ENCODE measurements at places on chromosomes 3 and 15.

GRCh38 chr15:70712271-70712670 lies 51.1 kb downstream of the UACA start:
- no peak for DNase-seq

DNA sequence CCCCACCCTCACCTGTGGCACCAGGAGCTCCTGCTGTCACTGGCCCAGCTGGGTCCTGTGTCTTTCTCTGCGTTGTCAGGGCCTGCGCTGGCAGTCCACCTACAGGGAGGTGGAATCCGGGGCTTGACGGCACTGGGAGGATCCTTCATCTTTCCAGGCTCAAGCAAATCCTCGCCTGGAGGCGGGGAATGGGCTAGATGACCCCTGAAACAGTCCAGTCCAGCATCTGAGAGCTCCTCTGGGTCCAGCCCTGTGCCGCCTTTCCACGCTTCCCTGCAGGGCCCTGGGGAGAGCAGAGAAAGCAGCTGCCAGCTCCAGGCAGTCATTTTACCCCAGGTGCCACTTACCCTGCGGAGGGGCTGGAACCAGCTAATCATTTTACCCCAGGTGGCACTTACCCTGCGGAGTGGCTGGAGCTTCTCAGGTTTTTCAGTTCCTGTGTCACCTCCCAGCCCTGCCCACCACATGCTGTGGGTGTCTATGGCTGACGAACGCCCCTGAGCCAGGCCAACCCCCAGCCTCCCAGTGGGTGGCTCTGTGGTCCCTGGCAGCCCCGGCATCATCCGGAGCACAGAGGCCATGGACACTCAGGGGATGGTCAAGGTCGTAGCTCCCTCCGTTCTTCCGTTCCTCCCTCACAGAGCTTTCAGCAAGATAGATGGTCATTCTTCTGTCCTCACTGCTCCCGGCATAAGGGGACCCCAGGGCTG lies 17.9 kb upstream of the ADIPOQ start:
- no peak for DNase-seq

- no peak for DNase-seq
Observed at GRCh38 chr3:156175570-156175969, 55.2 kb downstream of the KCNAB1 start.

GRCh38 chr3:57017459-57017845 lies 43.0 kb upstream of the SPATA12 start:
- peak; percentile 69 for DNase-seq

DNA sequence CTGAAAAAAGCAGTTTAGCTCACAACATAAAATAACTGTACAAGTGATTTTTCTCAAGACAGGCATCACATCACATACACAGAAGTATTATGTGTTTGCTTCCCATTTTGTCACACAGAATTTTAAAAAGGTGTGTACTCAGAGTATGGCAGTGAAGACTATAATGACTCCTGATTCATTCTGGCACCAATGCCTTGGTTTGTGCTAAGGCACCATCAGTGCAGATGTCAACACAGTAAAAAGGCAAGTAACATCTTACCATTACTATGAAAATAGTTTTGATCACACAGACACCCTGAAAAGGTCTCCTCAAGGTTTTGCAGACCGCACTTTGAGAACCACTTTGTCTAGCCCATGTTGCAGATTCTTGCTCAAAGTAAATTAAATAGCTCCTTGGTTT lies 191.6 kb downstream of the KLHL25 start:
- no peak for DNase-seq

DNA sequence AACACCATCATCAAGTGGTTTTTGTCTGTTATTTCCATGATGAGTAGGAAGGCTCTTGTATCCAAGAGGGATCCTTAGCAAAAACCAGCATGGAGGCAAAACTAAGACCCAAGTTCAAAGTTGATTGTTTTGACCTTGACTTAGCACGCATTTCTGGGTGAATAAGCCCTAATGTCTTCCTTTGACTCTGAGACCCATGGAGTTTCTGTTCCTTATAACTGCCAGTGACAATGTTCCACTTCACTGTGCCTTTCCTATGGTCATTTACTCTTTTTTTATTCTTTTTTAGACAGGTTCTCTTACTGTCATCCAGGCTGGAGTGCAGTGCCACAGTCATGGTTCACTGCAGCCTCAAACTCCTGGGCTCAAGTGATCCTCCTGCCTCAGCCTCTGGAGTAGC lies 118.2 kb upstream of the MRPL3 start:
- no peak for DNase-seq

GRCh38 chr15:90376789-90377188 lies 11.3 kb upstream of the IQGAP1 start:
- DNase-seq = no peak

DNA sequence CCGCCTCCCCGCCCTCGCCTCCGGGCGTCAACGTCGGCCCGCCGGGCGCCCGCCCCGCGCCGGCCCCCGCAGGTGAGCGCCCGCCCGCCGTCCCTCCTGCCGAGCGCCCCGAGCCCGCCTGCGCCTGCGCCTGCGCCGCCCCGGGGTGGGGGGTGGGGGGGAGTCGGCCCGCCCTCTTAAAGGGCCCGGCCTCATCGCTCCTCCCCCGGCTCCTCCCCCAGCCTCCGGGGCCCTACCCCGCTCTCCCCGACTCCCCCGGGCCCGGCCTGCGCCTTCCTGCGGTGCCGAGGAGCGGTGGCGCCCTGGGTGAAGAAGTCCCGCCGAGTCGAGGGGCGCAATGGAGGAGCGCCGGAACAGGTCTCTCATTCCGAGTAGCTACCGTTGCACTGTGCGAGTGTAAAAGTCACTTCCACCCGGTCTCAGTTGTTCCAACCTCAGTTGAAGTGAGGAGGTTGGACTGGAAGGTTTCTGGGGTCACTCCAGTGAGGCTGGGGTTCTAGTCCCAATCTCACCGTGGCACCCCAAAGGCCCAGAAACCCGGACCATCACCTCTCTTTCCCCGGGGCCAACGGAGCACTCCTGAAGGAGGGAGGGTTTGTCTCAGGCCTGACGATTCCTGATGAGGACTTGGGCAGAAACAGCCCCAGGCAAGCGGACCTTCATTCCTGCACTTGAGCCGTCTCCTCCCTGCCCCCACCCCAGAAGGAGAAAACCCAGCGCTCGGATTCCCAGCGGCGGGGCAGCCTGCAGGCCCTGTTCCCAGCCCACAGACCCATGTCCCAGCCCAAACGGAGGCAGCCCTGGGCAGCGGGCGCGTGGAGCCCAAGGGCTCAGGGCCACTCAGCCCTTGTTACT lies 1.5 kb upstream of the TNK2 start:
- peak; percentile 91 for DNase-seq

DNA sequence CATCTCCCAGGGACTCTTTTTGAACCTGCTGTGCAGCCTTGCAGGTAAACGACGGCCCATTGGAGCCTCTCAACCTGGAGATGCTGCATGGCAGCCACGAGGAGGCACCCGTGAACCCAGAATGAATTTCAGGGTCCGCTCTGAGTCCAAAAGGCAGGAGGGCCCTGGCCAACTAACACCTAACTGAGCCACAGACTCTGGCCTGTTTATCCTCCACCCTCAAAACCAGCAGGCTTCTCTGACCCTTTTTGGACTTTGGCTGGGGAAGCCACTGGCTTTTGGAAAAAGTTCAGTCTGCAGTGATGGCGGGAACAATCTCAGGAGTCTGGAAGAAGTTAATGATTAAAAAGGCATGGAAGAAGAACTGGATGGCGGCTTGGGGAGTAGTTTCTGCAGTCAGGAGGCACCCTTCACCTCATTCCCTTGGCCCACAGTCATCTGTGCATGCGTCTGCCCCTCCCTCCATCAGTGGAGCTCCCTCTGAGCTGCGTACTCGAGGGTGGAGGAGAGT lies 4.1 kb downstream of the PXYLP1 start:
- no peak for DNase-seq

- DNase-seq = no peak
Observed at GRCh38 chr3:174440253-174440701, 418.9 kb upstream of the NAALADL2 start.

DNA sequence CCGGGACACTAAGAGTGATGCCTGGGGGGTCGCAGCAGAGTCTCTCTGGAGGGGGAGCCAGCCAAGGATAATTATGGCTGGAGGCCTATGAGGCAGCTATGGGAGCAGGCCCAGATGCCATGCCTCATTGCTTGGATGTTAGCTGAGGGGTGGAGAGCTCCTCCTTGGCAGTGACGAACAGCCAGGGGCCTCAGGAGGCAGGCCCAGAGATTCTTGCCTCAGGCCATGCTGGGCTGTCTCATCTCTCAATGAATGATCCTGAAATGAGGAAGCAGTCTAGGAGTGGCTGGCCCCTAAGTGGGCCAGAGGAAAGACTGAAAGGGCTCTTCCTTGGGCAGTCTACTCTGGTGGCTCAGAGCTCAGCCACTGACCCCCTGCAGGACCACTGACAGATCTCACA lies 21.3 kb downstream of the KIF9 start:
- DNase-seq = no peak

- DNase-seq = no peak
Observed at GRCh38 chr15:57388464-57388863, 12.2 kb downstream of the CGNL1 start.

- no peak for DNase-seq
Observed at GRCh38 chr15:57018151-57018550, 99.7 kb downstream of the TCF12 start.

GRCh38 chr15:48423896-48424475 lies 92.8 kb downstream of the DUT start:
- no peak for DNase-seq

DNA sequence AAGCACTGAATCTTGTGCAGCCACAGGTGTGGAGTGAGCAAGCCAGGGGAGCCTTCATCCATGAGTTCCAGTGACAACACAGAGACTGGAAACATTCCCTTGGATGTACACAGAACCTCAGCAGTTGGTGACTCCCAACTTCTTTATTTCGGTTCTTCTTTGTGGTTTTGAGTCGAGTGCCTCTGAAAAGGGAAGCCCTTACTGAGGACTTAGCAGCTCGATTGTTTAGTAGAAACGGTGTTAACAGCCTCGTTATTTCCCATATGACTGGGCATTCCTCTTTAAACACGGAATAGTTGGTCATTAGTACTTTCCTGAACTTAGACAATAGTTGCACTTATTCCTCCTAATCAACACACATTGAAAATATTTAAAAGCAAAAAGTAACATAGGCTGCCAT lies 7.7 kb downstream of the SLCO3A1 start:
- DNase-seq = no peak

DNA sequence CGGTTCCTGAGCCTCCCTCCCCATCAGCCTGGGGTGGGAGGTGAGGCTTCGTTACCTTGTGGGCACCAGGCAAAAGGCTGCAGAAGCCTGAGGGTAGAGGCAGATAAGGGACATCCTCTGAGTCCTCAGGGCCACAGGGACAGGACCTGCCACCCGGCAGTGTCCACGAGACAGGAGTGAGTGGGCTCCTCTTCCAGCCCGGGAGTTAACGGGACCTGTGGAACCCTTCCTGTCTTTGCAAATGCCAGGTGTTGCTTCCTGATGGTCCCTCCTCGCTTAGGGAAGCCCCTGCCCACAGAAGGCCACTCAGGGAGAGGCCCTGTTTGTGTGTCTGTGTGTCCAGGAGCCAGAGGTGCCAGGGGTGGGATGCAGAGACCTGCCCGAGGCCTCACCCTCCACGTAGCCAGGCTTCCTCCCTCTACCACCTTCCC lies 111.1 kb upstream of the ALDH1A3 start:
- no peak for DNase-seq

- DNase-seq = no peak
Observed at GRCh38 chr15:47407692-47408091, 309.6 kb upstream of the SEMA6D start.

- no peak for DNase-seq
Observed at GRCh38 chr15:100256970-100257650, 84.7 kb downstream of the ADAMTS17 start.

- DNase-seq = no peak
Observed at GRCh38 chr3:43649365-43649968, 27.7 kb upstream of the ANO10 start.

DNA sequence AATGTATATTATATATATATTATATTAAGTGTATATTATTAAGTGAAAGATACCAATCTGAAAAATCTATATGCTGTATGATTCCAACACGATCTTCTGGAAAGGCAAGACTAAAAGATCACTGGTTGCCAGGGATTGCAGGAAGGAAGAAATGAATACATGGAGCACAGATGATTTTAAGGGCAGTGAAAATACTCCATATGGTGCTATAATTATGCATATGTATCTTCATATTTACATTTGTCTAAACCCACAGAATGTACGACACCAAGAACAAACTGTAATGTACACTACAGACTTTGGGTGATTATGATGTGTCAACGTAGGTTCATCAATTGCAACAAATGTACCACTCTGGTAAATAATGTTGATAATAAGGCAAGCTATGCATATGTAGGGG lies 194.7 kb upstream of the MME start:
- no peak for DNase-seq

GRCh38 chr3:89521328-89521727 lies 413.9 kb downstream of the EPHA3 start:
- no peak for DNase-seq

DNA sequence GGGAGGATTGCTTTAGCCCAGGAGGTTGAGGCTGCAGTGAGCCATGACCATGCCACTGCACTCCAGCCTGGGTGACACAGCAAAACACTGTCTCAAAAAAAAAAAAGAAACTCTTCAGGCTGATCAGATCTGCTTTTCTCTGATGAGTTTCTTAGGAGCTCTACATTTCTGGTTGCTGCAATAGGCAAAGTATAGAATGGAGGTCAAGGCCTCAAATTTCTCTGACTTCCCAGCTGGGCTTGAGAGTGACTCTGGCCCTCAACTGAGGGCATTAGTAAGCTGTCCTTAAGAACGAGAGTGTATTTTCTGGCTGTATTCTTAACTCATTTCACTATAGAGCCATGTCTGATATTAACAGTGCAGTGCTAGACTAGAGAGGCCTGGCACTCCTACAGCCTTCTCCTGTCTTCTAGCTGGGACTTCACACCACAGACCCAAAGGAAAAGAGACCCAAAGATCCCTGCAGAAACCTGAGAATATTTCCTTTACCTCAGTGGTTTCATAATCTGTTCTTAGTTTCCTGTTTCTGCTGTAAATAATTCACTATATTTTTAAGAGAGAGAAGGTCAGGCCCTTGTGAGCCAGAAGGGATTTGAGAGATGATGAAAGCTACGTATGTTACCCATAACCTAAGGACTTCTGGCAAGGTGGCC lies 2.0 kb upstream of the NR1I2 start:
- no peak for DNase-seq

DNA sequence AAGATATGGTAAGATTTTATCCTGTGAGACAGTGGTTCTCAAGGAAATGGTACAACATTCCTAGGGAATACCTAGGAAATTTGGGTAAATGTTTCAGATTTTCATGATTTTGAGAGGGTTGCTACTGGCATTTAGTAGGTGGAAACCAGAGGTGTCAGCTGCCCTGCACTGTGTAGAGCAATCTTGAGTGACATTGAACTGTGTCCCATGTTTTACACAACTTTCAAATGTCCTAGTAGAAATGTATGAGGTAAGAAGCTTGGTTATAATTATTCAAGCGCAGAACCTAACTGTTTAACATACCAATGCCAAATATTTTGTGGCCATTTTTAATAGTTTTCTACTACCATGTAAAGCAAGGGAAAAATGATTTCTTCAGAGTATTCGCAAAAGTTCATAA lies 120.4 kb downstream of the GADL1 start:
- DNase-seq = no peak

GRCh38 chr3:130379274-130379673 lies 33.8 kb downstream of the COL6A5 start:
- no peak for DNase-seq
